ENCODE measurements at places on chromosomes 4 and X. TPM values are rescaled to one million over a fixed set of nuclear protein-coding genes. Genes with fewer than 3 reads are reported as not detected.

The SRPX gene
- polyA plus RNA-seq = 0.52 TPM

The THOC2 gene
- polyA plus RNA-seq = 95.4 TPM

The CDKL2 gene
- polyA plus RNA-seq = 25.7 TPM

The RGN gene
- polyA plus RNA-seq = not detected

The NUDT10 gene
- 70.5 TPM for polyA plus RNA-seq

The BEND2 gene
- not detected for polyA plus RNA-seq

The NCAPG gene
- polyA plus RNA-seq = 2.8 TPM

The SCD5 gene
- 226 TPM for polyA plus RNA-seq

The PABPC4L gene
- polyA plus RNA-seq = not detected

The KDR gene
- polyA plus RNA-seq = not detected

The NALF2 gene
- polyA plus RNA-seq = 5.4 TPM
